Stimulated activated CD8-positive, alpha-beta memory T cell treated with anti-CD3 and anti-CD28 coated beads, Interleukin-15, amount 100 ng/mL, for 4 hours (primary cell): ENCODE measurements at places on chromosomes 13 and 19.

GRCh38 chr19:49142866-49143335 is 12.3 kb downstream of the HRC start:
- no peak for DNase-seq

DNA sequence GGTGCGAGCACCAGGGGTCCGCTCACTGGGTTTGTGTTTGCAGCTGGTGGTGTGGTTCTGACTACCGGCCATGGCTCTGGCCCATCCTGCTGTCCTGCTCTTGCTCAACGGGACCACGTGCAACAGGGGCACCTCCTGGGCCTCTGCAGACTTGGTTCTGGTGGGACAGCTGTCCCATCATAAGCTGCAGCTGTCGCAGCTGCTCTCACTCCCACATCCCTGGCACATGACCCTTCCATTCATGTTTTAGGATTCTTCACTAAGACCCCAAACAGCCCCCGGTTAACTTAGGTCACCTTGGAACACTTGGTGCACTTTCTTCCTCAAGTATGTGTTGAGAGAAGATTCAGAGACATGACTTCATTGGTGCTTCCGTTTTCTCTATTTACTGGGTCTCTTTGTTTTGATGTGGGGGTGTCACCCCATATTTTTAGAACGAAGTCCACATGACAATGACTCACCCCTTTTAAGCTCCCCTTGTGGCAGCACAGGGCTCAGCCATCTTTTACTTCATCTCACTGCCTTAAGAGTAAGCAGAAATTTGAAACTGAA is 68.4 kb upstream of the ARHGEF7 start:
- no peak for DNase-seq

DNA sequence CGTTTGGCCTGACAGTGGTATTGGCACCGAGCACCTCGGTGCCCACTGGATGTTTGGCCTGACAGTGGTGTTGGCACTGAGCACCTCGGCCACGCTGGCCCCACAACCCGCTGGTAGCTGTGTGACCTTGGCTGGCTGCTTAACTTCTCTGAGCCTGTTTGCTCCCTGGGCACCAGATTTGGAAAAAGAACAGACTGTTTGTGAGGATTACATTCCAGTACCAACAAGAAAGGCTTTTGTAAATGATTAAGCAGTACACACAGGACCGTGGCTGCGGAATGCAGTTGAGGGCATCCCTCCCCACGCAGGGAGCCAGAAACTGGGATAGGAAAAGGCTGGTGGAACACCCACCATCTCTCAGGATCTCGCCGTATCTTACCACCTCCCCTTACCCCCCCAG is 31.9 kb downstream of the SLC25A42 start:
- no peak for DNase-seq

DNA sequence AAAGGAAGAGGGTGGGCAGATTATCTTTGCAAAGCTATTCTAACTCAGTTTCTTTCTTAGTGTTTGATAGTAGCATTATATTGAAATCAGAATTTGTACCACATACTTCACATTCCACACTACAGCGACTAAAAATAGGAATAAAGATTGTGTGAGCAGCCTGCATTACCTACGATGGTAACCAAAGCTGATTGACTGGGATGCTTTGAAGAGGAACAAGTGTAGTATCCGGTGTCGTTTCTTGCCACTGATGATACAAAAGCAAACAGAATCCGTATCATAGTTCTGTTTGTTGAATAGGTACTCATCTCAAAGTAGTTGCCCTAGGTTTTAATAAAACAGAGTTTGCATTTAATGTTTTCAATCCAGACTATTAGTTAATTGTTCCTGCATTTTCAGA is 51.2 kb downstream of the FLT3 start:
- no peak for DNase-seq

DNA sequence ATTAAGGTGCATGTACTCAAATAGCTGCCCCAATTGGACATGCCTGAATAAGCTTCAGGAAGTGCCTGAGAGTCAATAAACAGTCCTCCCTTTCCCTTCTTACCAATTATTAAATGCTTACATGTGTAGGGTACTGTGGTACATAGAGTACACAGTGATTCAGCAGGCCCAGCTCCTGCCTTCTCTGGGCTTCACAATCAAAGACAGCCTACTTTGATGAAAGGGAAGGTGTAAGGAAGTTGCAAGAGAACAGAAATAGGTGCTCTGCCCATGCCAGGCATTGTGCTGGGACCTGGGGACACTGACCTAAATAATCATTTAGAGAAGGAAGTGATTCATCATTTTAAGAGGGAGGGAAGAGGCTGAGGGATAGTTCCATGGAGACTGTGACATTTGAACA is 17.2 kb downstream of the FRY start:
- no peak for DNase-seq

- no peak for DNase-seq
Measured at GRCh38 chr19:35216833-35217648, 11.5 kb downstream of the FAM187B start.

DNA sequence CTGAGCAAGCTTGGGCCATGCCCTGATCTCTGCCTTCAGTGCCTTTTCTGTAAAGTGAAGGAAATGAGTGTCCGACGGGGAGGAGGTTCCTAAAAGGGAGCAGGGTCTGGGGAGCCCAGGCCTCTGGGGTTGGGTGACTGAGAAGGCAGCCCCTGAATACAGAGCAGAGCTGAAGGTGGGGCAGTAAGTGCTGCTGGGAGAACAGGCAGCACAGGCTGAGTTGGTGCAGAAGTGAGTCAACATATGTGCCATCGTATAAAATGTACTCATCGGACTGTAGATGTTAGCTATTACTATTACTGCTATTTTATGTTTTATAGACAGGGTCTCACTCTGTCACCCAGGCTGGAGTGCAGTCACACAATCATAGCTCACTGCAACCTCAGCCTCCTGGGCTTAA is 1.0 kb upstream of the HAMP start:
- DNase-seq = no peak

- DNase-seq = no peak
Measured at GRCh38 chr13:35797244-35797643, 320.8 kb upstream of the MAB21L1 start.

- DNase-seq = no peak
Measured at GRCh38 chr13:114081761-114082681, 50.4 kb downstream of the RASA3 start.

- DNase-seq = no peak
Measured at GRCh38 chr13:74015137-74015536, 119.1 kb downstream of the KLF12 start.

DNA sequence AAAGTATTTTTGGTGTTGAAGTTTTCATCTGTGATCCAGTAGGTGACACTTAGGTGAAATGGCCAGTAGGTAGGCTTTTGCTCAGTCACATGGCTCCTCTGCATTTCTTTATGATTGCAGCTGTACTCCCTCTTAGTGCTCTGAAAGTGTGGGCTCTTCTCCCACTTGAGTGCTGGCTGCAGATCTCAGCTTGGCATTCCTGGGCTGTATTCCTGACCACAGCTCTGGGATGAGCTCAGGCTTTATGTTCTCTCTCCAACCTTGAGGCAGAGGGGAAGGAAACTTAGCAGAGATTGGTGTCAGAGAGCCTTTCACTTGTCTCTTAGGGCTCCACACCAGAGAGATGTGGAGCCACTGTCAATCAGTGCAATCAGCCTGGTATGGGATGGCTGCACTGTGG is 254.3 kb downstream of the NDFIP2 start:
- DNase-seq = no peak

DNA sequence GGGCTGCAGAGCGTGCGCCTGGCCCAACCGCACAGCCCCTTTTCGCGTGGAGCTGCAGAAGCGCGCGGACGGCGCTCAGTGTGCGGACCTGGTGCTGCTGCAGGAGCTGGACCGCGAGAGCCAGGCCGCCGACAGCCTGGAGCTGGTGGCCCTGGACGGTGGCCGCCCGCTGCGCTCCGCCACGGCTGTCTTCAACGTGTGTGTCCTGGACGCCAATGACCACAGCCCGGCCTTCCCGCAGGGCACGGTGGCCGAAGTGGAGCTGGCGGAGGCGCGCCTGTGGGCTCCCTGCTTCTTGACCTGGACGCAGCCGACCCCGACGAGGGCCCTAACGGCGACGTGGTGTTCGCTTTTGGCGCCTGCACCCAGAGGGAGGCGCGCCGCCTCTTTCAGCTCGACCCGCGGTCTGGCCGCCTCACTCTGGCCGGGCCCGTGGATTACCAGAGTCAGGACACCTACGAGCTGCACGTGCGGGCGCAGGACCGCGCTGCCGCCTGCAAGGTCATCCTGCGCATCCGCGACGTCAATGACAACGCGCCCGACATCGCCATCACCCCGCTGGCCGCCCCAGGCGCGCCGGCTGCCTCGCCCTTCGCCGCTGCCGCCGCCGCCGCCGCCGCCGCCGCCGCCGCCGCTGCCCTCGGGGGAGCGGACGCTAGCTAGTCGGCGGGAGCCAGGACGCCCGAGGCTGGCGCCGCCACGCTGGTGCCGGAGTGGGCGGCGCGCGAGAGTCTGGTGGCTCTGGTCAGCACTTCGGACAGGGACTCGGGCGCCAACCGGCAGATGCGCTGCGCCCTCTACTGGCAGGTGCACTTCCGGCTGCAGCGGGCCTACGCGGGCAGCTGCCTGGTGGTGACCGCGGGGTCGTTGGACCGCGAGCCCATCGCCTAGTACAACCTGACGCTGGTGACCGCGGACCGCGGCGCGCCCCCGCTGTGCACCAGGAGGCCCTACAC is 172.2 kb downstream of the OLFM4 start:
- no peak for DNase-seq

DNA sequence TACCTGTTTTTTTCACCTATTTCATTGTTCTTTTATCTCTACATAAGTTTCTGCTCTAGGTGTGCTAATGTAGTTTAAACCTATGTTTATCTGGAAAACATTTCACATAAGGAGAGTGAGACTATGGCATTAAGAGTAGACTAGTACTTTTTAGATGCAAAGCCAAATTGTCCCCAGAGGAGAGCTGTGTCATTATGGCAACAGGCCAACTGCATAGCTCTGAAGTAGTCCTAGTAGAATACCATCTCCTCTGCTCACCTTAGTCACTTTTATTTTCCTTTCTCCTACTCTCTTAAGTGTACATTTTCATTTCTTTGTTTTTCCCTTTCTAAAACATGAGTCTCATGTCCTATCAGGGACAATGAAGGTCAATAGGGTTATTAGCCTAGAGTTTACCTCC is 123.1 kb downstream of the ITGBL1 start:
- no peak for DNase-seq

GRCh38 chr13:112592647-112593046 is 4.7 kb upstream of the TUBGCP3 start:
- DNase-seq = no peak

- DNase-seq = no peak
Measured at GRCh38 chr13:58085274-58085673, 453.7 kb downstream of the PCDH17 start.

DNA sequence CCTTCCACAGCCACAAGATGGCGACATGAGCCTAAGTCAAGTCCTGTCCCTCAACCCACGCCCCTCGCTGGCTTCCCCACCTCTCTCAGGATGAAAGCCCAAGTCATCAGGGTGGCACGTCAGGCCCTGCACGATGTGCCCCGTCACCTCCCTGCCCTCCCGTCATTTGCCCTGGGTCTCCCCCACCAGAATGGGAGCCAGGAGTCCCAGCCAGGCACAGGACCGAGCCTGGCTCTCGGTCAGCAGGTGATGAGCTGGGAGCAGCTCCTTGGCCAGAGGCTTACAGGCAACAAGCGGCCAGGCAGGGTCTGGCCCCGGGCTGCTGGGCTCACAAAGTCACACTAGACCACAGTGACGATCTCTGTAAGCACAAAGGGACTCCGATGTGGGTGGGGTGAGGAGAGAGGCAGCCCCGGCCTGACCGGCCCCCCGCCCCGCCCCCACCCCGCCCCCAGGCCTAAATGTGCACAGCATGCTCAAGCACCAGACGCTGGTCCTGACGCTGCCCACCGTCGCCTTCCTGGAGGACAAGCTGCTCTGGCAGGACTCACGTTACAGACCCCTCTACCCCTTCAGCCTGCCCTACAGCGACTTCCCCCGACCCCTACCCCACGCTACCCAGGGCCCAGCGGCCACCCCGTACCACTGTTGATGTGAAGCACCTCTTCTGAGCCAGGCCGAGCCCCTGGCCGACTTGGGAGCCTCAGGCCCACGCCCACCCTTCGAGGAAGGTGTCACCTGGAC is 7.3 kb downstream of the MRPL4 start:
- DNase-seq = peak; percentile 92

- DNase-seq = no peak
Measured at GRCh38 chr19:46625731-46626130, 842 bp upstream of the PTGIR start.

DNA sequence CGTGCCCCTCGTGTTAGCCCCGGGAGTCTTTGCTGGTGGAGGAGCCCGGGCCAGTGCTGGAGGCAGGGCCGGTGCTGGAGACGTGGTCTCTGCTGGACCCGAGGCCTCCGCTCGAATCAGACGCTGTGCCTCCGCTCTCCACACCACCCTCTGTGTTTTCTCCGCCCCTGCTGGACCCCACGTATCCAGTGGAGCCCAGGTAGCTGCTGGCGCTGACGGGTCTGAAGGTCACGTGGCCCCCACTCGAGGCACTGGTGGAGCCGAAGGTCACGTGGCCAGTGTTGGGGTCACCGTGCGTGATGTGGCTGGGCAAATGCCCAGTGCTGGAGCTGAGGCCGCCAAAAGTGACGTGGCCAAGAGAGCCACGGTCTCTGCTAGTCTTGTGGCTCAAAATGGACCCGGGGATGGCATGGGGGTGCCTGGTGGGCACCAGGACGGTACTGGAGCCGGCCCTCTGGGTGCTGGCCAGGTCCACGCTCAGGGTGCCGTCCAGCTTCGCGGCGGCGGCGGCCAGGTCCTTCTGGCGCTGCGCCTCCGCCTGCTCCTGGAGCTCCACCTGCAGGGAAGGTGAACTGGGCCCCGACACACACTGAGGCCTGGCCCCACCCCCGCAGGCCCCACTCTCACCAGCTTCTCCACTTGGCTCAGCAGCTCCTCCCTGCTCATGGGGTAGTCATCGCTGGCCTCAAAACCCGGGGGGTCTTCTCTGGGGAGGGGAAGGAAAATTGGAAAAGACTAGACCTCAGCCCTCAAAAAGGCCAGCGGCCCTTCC is 27.3 kb downstream of the ZNF114 start:
- DNase-seq = no peak

GRCh38 chr13:42990291-42991232 is 1.5 kb downstream of the EPSTI1 start:
- no peak for DNase-seq

GRCh38 chr19:4425537-4425936 is 23.1 kb downstream of the CHAF1A start:
- no peak for DNase-seq

DNA sequence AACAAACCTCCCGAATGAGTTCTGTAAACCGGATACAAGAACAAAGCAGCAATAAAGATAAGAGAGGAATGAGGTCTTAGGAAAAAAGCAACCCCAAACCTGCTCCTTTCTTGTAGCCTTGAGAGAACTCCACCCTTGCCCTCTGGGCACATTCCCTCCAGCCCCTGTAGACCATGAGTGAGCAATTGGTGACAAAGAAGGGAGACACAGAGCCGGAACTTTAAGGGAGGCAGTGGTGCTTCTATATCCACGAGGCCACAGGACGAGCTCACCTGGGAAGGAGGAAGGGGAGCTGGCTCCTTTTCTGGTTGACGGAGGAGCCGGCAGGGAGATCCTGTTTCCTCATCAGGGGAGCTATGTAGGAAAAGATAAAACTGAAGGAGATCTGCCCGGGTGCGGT is 13.0 kb downstream of the BRME1 start:
- DNase-seq = no peak
